Activated CD8-positive, alpha-beta memory T cell treated with anti-CD3 and anti-CD28 coated beads, Interleukin-2, amount 50 U/mL, for 4 hours (primary cell): ENCODE measurements at places on chromosomes 12 and 14.

GRCh38 chr14:81028461-81028860 is 73.0 kb downstream of the TSHR start:
- no peak for DNase-seq

GRCh38 chr12:53568809-53569557 is 57.2 kb downstream of the ATF7 start:
- no peak for DNase-seq

GRCh38 chr14:76413962-76414600 is 38.1 kb downstream of the ESRRB start:
- no peak for DNase-seq

DNA sequence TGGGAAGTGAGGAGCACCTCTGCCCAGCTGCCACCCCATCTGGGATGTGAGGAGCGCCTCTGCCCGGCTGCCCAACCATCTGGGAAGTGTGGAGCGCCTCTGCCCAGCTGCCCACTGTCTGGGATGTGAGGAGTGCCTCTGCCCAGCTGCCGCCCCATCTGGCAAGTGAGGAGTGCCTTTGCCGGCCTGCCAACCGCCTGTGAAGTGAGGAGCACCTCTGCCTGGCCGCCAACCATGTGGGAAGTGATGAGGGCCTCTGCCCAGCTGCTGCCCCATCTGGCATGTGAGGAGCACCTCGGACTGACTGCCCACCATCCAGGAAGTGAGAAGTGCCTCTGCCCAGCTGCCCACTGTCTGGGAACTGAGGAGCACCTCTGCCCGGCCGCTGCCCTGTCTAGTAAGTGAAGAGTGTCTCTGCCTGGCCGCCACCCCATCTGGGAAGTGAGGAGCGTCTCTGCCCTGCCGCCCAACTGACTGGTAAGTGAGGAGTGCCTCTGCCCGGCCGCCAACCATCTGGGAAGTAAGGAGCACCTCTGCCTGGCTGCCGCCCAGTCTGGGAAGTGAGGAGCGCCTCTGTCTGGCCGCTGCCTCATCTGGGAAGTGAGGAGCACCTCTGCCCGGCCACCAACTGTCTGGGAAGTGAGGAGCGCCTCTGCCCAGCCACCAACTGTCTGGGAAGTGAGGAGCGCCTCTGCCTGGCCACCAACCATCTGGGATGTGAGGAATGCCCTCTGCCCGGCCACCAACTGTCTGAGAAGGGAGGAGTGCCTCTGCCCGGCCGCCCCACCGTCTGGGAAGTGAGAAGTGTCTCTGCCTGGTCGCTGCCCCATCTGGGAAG is 22.6 kb downstream of the FAR2 start:
- DNase-seq, result no peak

GRCh38 chr12:110936367-110937103 is 16.2 kb upstream of the MYL2 start:
- no peak for DNase-seq

GRCh38 chr12:53170876-53171724 is 9.4 kb upstream of the ZNF740 start:
- no peak for DNase-seq

DNA sequence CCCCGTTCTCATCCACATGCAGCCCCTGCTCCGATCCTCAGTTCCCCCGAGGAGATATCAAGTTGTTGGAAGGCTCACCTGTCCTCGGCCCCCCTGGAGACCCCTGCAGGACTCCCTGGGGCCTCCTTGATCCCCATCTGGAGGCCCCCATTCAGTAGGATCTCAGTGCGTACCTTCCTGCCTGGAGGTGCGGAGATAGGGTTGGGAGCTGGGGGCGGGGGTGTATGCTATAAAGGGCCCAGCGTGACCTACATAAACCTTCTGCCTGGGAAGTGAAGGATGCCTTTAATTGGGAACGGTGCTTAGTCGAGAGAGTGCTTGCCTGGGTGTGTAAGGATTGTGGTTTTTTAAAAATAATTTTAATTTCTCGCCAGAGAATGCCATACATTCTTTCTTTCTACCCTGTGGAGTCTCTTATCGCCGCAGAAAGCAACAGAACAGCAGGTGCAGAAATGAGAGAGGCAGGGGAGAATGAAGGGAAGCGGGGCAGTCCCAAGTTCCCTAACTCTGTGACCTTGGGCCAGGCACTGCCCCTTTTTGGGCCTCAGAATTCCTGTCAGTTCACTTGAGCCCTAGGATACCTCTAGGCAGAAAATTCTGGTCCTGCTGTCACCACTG is 153.7 kb downstream of the TSPAN9 start:
- DNase-seq, result no peak

- no peak for DNase-seq
These were observed 2.3 kb downstream of the RFX4 start for GRCh38 chr12:106585105-106585520.

DNA sequence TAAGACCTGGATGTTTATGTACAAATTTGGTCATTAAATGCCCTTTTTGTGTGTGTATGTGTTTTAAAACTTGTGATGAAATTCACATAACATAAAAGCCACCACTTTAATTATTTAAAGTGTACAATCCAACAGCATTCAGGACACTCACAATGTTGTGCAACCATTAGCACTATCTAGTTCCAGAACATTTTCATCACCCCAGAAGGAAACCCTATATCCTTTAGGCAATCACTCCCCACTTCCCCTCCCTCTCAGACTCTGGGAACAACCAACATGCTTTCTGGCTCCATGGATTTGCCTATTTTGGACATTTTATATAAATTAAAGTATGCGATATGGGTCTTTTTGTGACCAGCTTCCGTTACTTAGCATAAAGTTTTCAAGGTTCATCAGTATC is 124.6 kb downstream of the TTC7B start:
- no peak for DNase-seq

DNA sequence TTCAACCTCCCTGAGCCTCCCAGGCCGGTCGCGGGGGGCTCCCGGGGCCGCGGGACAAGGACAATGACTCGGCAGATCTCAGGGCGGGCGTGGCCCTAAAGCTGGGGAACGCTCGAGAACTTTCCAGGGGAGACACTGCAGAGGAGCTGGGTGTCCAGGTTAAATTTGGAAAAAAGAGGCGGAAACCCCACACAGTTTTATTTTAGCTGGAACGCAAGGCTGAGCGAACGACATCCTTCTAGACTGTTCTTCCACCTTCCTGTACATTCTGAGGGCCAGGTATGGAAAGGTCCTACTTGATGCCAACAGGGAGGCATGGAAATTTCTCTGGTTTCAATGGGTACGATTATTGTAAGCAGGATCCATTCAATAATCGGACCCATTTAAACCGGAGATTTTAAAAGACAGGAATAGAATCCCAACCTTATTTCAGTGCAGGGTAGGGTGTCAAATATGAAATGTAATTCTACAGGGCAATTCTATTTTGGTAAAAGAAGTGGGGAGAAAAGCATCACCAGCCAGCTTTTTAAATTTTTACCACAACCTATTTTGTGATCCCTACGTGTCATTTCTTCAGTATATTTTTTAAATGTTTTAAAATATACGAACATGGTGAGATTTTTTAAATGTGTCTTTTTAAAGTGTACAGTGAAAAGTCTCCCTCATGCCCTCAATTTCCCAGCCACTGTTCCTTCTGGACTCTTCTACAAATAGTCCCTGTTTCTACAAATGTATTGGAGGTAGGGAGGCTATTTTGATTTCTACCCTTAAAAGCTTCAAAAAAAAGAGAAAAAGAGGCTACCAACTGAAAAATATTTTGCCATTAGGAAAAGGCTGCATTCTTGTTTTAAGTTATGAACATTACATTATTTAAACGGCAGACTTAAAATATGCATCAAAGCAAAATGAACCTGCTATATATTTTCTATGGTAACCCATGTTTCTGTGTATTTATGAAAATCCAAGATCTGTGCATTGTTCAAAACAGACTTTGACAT is 1.1 kb upstream of the UBC start:
- no peak for DNase-seq

DNA sequence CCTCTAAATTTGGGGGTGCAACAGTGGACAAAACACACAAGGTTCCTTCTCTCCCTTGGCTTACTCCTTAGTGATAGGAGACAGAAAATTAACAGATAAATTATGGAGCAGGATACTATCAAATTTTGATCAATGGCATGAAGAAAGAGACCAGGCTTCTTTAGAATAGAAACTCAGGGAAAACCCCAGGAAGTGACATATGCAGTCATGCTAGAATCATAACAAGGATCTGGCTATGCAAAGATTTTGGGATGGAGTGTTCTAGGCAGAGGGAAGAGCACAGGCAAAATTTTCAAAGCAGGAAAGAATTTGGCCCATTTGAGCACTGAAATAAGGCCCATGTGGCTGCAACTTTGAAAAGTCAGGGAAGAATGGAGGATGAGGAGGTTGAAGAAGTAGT is 182.3 kb upstream of the PLEKHG7 start:
- no peak for DNase-seq

- DNase-seq, result no peak
These were observed 214.2 kb upstream of the KRR1 start for GRCh38 chr12:75725521-75726111.

GRCh38 chr12:113333877-113334785 is 778 bp downstream of the SLC8B1 start:
- DNase-seq, result no peak

DNA sequence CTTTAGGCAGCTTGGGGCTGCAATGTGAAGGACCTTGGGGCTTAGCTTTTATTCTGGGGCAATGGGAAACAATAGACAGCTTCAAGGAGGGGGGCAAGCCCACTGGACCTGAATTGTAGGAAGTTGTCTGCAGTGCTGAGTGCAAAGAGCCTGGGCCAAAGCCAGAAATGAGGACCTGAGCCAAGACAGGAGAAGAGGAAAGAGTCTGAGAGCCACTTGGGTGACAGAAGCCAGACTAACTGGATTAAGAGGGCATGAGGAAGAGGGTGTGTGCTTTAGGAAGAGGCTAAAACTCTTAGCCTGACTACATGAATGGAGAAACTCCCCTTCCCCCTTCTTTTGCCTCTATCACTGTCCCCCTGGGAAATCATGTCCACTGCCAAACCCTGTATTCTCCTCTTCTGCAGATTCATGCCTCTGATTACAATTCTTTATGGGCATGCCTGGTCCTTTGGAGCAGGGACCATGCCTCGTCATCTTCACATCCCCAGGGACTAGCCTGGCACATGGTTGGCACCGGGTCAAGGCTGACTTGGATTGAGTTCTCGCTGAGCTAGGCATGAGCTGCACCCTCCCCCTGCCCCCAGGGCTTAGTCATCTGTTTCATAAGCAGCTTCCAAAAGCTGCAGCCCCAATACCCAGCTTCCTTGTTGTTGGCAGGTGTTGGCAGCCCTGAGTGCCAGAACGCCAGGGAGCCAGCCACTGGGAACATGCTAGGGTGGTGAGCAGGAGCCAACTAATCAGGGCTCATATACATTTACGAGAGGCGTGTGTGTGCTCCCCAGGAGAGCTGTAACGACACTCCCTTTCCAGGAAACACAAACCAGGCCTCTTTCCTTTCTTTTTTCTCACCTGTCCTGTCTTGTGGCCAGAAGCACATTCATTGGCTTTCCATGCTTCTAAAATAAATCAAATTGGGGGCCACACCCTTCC is 27.7 kb upstream of the JDP2 start:
- no peak for DNase-seq

DNA sequence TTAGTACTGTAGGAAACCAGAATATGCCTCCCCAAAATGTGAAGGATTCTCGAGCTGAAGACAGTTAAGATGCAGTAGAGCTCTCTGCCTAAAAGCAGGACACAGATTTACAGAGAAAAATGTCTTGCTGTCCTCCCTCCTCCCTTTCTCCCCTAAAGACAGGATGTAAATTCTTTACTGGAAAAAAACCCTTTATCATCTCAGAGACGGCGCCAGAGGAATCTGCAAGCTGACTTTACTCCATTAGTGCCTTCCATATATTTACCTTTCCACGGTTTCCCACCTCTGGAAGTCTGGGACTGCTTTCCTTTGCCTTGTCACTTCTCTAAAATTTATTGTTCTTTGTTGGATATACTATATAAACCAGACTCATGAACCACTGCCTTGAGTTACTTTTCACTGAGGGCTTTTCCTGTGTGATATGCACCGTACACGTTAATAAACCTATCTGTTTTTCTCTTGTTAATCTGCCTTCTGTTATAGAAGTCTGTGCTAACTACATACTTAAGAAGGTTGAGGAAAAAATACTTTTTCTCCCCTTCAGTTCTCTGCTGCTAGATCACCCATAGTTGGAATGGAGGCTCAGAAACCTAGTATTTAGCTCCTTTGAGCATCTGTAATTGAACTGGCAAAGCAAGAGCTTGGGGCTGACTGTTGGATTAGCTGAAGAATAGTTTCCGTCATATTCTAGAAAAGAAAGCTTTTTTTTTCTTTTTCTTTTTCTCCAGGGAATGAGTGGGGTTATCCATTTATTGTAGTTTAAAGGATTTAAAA is 99.9 kb downstream of the RAD51B start:
- no peak for DNase-seq

DNA sequence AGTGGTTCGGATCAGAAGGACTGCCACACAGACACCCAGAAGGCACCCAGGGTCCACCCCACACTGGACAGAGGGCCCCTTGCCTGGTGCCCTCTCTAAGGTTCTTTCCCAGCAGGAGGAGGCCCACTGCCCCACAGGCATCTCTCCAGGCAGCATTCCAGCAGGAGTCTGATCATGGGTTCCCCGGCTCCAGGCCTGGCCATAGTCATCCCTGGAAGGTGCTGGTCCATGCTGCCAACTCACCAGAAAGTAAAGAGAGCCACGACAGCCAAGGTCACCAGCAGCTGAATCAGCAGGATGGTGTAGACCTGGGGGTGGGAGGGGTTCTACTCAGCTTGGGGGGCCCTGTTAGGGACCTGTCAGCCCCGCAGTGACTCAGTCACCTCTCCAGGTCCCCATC is 6.4 kb downstream of the FAIM2 start:
- DNase-seq, result no peak

- DNase-seq, result no peak
These were observed 39.2 kb upstream of the DYNC1H1 start for GRCh38 chr14:101925152-101925551.

DNA sequence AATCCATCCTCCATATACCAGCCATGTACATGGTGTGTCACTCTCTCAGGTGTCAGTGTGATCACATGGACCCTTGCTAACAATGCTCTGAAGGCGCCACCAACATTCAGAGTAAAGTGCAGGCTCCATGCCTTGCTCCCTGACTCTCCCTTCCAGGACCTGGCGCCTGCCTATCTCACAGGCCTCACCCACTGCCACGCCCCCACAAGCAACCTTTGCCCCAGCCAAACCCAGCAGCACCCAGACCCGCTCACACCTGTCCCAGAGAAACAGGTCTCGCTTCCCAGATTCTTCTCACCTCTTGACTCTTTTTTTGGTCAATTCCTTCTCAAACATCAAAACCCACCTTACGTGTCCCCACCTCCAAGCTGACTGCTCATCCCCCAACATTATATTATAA is 52.3 kb downstream of the KCNK10 start:
- DNase-seq, result no peak

GRCh38 chr12:13073173-13073572 is 29.0 kb downstream of the FAM234B start:
- no peak for DNase-seq
